CD8-positive, alpha-beta memory T cell (primary cell): ENCODE measurements at places on chromosomes 7 and 10.

DNA sequence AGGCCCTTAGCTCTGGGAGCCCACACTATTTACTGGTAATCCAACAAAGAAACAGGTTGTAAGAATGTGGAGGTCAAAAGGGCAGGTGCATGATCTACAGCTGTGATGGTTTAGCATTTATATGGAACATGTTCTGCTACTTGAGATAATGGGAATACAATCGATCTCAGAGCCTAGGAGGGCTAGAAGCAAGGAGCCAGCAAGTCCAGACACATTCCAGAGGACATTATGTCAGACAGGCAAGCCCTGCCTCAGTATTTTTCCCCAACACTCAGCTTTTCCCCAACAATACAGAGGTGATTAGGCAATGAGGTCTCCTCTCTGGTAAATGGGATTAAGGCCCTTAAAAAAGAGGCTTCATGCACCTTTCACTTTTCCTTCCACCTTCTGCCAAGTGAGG, 21.4 kb upstream of the GNAT3 start:
- no peak for DNase-seq

GRCh38 chr7:129949292-129950133, 3.2 kb downstream of the UBE2H start:
- no peak for DNase-seq

DNA sequence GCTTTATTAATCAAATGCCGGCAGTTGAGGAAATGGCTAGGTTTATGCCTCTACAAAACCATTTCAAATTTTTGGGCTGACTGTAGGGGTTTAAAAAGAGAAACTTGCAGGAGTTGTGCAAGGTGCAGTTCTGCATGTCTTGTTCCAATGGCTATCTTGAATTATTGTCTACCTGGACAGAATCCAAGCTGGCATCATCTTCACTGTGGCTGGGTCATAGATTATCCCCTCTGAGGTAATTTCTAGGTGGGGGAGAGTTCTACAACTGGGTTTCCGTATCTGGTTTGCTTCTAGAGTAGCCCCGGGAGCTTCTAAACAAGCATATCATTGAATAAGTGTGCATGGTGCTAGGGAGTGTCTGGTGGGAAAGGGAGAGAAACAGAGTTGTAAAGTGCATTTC, 16.9 kb downstream of the BET1 start:
- DNase-seq, result no peak

DNA sequence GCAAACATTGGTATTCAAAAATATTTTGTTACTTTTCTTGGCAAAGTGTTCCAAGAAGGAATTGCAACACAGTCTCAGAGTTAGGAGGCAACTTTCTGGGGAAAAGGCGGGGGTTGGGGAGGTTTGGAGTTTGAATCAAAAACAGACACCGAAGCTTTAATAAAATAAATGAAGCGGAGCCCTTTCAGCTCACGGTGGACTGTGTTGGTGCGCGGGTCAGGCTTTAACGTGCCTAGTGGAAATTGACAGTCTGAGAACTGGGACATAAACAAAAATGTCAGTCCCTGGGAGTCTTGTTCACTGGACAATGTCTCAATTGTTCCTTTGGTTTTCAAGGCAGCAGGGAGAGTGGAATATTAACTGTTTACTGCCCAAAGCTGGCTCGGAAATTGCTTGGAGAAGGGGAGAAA, 109.3 kb downstream of the TCF7L2 start:
- no peak for DNase-seq

DNA sequence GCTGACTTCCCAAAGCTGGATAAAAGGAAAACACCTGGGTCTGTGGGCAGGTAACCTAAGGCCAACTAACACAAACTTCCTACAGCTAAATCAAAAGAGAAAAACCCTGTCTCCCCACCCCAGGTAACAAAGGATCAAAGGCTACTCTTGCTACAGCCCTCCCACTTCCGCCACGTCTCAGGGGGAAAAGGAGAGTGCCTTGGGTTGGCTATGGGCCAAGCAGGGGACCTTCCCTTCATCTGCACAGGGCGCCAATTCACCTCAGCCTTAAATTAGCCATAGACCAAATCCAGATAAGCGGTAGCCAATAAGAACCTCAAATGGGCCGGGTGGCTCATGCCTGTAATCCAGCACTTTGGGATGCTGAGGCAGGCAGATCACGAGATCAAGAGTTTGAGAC, 69.1 kb upstream of the LANCL2 start:
- no peak for DNase-seq

DNA sequence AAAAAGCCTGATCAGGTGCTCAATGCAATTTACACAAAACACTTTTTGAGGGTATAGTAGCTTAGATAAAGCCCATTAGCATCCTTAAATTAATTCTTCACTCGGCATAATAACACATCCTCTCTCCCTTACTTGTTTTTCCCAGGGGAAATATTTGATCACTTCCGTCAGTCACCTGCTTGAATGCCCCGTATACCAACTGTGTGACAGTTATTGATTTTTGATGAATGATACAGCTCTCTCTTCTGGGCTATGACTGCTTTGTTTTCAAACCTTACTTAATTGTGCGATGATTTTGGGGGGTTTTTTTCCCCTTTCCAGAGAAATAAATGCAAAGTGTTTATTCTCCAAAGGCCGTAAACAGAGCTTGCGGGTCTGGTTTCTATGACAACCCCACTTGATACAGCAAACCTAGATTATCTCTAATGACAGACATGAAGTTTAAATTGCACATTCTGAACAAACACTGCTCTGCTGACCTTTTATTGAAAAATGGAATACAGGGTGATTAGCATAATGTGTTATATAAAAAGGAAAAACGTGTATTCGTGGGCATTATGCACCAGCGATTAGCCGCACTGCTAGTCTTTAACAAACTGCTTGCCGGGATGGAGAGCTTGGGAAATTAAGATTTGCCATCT, 78.4 kb upstream of the NANOS1 start:
- DNase-seq, result no peak
